NCI-H2081 (cell line): ENCODE measurements at places on chromosomes 5 and 9.

DNA sequence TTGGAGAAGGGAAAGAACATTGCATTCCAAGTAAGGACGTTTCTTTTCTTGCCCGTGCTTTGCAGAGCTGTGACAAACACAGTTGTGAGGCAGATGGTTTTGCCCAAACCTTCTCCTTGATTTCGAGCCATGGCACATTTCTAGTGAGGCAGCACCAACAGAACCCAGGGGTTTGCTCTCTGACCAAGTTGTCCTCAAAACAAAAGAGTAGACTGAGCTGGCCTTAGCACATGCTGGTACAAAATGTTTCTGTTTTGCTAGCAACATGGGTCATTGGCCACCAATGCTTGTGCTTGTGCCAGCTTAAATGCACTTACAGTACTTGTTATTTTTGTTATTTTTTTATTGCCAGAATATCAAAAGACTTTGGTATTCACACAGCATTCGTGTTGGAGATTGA lies 328.8 kb downstream of the GADD45G start:
- DNase-seq = no peak

DNA sequence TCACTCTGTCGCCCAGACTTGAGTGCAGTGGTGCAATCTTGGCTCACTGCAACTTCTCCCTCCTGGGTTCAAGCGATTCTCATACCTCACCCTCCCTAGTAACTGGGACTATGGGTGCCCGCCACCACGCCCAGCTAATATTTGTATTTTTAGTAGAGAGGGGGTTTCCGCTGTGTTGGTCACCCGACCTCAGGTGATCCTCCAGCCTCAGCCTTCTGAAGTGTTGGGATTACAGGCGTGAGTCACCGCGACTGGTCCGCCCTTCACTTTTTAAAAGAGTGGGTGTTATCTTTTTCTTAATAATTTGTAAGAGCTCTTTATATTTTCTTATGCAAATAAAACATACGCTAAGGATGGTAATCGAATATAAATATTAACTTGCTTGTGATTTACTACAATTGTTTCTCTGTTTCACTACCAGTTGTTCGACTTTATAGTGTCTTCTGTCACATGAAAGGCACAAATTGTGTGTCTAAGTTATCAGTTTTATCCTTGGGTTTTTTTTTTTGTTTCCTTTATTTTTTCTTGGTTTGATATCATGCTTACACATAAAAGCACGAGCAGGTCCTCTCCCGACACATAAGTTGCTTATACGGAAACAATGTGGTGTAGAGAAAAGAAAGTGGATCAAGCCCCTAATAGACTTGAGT lies 1.9 kb upstream of the GPBP1 start:
- no peak for DNase-seq

GRCh38 chr9:24624481-24624880 lies 78.8 kb upstream of the IZUMO3 start:
- no peak for DNase-seq

GRCh38 chr5:54217826-54218503 lies 92.4 kb downstream of the ARL15 start:
- peak; percentile 58 for DNase-seq

- no peak for DNase-seq
These were observed 82.8 kb downstream of the SLC1A3 start for GRCh38 chr5:36689225-36689624.

- no peak for DNase-seq
These were observed 107.5 kb downstream of the CDH18 start for GRCh38 chr5:19880458-19880857.

GRCh38 chr5:129135633-129136032 lies 41.1 kb downstream of the ISOC1 start:
- no peak for DNase-seq

GRCh38 chr9:73200694-73201452 lies 49.2 kb downstream of the ANXA1 start:
- peak; percentile 54 for DNase-seq

GRCh38 chr5:132474131-132474723 lies 16.3 kb downstream of the IRF1 start:
- DNase-seq = no peak

GRCh38 chr9:108022246-108022935 lies 532.8 kb upstream of the KLF4 start:
- DNase-seq = no peak

GRCh38 chr5:1463326-1464095 lies 18.3 kb upstream of the SLC6A3 start:
- DNase-seq = no peak

GRCh38 chr9:134944916-134945315 lies 27.2 kb upstream of the FCN1 start:
- DNase-seq = no peak

- DNase-seq = no peak
These were observed 184.8 kb downstream of the KIAA0825 start for GRCh38 chr5:94433397-94434163.

DNA sequence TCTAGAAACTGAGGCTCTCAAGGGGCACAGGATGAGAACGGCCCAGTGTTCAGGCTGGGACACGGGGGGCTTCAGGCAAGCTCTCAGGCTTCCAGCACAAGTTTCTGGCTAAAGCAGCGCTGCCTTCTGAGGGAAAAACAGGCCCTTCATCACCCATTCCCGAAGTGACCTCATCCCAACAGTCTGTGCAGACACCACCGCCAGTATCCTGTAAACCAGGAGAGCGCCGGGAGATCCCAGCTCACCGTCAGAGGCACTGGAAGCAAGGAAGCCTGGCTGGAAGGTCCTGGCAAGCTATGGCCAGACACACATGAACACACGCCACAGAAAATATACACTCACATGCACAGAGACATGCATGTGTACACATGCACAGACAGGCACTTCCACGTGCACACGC lies 8.8 kb downstream of the SLC12A7 start:
- no peak for DNase-seq

GRCh38 chr5:52895075-52895474 lies 94.1 kb upstream of the ITGA2 start:
- no peak for DNase-seq

- DNase-seq = no peak
These were observed 3.1 kb upstream of the FCHSD1 start for GRCh38 chr5:141654298-141654697.

DNA sequence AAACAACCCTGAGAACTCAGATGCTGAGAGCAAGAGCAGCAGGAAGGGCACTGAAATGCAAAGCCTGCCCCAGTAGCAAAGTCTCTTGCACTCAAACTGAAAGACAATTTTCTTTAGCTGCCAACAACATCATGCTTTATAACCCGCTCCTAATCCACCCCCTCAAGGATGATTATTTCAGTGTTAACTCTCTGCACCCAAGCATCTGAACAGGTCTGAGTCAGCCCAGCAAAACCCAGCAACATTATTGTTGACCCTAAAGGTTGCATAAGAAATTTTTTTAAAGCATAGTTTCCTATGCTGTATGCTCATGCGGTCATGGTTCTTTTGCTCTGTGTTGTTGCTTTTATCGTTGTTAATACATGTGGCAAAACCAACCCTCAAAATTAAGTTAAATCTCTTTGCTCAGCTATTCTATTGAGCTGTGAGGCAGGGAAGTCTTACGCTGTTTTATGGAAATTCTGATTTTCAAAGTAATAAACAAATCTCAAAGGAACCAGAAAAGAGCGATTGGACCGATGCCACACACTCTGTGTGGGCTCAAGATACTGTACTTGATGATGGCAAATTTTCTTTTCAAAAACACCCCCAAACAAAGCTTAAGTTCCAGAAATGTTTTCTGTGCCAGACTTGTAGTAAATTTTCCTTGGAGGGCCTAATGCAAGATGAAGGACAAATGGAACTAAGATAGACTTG lies 440.6 kb upstream of the MPDZ start:
- DNase-seq = no peak

GRCh38 chr5:2142456-2142954 lies 259.8 kb upstream of the IRX4 start:
- no peak for DNase-seq

- no peak for DNase-seq
These were observed 11.3 kb downstream of the KLF9 start for GRCh38 chr9:70403166-70403565.

- peak; percentile 72 for DNase-seq
These were observed 65.5 kb upstream of the HSPB3 start for GRCh38 chr5:54390015-54390414.
